ENCODE measurements at places on chromosomes 13 and 19. TPM values are rescaled to one million over a fixed set of nuclear protein-coding genes. Genes with fewer than 3 reads are reported as not detected.

DNA sequence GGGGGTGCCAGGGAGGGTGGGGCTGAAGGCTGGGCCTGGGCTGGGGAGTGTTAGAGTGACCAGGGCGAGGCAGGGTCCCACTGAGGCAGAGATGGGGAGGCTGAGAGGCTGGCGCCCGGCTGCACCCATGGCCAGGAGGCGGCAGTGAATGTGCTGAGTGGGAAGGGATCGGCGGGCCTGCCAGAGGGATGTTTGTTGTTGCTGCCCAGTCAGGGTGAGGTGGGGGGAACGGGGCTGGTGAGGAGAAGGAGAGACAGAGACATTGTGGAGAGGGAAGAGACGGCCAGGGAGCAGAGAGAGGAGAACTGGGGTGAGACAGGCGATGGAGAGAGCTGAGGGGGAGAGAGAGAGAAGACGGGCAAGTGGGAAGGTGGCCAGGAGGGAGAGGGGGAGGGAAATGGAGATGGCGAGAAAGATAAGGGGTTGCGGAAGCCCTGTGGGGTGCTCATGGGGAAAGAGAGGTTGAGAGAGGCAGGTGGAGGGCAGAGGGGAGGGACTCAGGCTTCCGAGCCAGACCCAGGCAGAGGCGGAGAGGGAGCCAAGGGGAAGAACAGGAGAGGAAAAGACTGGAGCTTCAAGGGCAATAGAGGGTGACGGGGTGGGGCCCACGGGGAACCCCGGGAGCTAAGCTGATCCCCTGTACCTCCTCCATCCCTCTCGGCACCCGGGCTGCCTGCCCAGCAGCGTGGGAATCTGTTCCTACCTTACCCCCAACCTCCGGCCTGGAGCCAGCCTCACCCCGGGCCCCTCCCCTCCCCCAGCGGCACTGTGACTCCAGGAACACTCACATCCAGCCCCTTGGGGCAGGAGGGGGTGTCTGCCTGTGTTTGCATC lies 690 bp upstream of the B3GNT8 start:
- no peak for DNase-seq

DNA sequence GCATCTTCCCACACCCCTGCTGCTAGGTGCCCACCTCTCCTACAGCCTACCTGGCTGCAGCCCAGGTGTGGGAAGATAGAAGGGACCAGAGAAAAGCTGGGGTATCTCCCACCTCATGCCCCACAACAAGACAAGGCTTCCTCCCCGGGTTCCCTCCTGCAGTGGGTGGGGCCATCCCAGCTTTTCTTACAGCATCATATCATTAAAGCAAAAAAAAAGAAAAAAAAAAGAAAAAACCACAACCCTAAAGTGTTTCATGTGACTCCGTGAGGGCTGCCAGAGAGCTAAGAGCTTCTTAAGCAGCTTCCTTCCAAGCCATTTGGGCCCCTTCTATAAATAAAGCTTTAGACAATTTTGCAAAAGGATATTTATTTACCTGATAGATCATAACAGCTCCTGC lies 455.4 kb upstream of the TSHZ3 start:
- no peak for DNase-seq

Gene SULT2B1
- polyA plus RNA-seq = 6.0 TPM

Gene CGB5
- 0.20 TPM for polyA plus RNA-seq

All from keratinocyte (primary cell).